ENCODE measurements at places on chromosomes 1 and 21.

DNA sequence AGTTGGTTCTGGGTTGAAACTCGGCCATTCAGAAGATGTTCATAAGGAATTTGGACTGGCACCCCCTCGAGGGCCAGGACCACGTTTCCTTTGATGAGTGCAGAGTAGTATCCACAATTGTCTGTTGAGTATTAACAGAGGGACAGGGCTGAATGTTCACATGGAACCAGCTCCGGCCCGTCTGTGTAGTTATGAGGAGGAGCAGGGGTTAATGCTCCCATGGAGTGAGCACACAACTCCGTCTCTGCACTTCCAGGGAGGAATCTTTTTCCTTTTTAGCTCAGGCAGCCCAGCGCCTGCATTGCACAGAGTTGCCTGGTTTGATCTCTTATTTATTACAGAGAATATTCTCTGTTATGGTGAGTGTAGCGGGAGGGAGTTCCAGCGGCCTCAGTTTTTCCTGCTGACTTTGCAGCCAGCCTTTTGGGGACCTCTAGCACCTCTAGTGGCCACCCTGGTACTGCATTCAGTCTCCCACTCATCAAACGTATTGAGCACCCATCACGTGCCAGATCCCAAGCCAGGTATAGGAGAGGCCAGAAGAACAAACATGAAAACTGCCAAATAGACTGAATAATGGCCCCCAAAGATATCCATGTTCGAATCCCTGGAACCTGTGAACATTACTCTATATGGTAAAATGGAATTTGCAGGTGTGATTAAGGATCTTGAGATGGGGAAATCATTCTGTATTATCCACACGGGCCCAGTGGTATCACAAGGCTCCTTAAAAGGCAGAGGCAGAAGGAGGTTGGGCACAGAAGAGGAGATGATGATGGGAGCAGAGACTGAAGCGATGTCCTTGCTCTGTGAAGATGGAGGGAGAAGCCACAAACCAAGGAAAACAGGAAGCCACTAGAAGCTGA is 167.7 kb upstream of the CSF3R start:
- DNase-seq: peak; percentile 76

GRCh38 chr21:26188422-26188821 is 17.9 kb upstream of the APP start:
- DNase-seq: no peak

- no peak for DNase-seq
Measured at GRCh38 chr1:177629526-177629925, 340.3 kb downstream of the SEC16B start.

DNA sequence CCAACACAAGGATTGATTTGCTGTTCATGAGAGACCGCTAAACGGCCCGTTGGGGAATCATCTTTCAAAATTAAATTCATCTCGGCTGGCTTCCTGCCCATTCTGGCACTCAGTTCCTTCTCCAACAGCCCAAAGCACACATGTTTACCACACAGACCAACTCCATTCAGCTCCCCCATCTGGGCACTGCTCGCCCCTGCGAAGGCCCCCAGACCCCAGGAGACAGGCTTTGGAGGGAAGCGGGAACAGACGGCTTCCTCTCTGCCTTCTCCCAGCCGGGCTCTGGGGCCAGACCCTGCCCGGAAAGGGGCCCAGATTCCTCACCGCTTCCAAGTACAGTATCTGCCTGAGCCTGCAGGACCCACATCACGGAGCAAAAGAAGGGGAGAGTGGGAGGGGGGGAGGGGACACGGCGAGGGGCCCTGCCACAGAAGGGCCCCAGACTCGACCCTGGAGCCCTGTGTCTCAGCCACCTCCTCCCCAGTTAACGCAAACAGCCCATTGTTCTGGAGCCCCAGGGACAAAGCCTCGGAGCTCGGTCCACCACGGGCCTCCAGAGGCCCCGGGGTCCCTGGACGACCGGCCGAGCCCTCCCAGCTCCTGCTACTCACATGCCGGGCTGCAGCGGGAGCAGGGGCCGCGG is 660 bp downstream of the MEGF6 start:
- DNase-seq: no peak

GRCh38 chr1:90925928-90926869 is 95.6 kb downstream of the ZNF644 start:
- DNase-seq: peak; percentile 37

DNA sequence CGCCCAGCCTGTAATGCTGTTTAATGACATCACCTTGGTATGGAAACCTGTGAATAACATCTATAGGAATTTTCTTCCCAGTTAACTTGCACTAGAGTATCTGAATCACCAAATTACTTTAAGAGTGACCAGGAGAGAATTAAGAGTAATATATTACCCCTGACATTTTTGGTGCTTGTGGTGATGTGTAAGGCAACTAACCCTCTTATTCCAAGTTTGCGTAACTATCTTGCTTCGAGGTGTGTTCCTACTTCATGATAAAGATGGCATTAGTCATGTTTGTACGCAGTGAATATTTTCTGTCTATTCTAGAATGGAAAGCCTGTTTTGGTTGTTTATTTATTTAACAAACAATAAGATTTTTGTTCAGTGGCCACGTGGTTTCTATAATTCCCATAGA is 131.3 kb downstream of the ZP4 start:
- DNase-seq: no peak

DNA sequence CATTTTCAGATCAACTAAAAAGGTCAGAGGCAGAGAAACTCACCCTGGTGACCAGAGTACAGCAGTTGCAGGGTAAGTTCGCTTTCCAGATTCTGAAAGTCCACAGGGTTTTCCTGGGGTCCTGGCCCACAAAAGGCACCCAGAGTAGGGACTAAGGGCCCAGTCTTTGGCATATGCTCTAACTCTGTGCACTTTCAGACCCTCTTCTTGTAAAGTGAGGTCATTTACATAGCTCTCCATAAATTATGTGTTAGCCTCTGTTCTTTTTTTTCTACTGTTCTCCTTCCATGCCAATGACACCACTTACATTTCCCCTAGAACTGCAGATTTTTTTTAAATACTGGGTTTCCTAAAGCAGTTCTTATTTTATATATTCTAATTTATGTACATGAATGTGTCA is 6.3 kb downstream of the C1orf74 start:
- DNase-seq: no peak

- DNase-seq: no peak
Measured at GRCh38 chr1:227891955-227892488, 55.7 kb downstream of the WNT9A start.

DNA sequence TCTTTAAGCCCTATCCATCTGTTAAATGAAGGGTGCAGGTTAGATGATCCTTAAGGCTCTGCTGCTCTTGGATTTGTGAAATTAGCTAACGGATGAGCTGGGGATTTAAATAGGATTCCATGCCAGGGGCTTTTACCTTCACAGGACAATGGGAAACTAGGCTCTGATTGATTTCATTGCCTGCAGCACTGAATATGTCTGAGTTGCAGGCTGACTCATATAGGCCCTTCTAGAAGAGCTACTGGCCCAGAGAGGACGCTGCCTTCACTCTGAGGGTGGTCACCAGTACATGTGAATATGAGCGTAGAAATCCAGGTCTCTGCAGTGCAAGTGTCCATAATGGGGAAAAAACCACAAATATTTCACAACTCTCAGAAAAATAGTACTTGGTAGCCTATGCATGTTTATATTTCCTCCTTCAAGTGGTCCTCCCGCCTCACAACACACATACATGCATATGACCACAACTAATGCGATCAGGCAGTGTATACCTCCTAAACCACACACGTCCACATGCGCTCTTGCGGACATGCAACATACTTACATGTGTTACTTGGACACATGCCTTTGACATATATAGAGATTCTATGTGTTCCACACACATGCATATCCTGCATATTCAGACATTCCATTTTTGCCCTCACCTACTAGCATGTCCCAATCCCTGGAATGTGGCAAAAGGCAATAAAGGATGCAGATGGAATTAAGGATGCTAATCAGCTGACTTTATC is 233.8 kb upstream of the JUN start:
- DNase-seq: no peak

DNA sequence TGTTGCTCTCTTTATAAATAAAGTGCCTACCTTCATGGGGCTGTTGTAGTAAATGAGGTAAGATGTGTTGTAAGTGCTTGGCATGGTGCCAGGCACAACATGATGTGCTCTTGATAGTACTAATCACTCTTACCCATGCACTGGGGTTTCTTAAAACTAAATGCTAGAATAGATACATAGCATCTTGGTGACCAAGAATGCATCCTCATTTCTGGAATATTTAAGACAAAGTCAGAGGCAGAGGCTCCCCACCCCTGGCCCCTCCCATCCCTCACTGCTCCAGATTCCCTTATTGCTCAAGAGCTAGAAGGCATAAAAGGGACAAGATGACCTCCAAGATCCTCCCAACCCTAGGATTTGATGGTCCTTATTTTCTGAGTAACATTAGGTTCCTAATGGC is 61.3 kb downstream of the GLUL start:
- DNase-seq: peak; percentile 59

GRCh38 chr1:64171797-64172281 is 31.6 kb upstream of the UBE2U start:
- DNase-seq: no peak

- no peak for DNase-seq
Measured at GRCh38 chr1:86500714-86501113, 32.0 kb downstream of the CLCA1 start.

- DNase-seq: no peak
Measured at GRCh38 chr1:54405898-54406293, 298 bp downstream of the SSBP3 start.

- DNase-seq: no peak
Measured at GRCh38 chr1:48683839-48684238, 92.9 kb downstream of the BEND5 start.

DNA sequence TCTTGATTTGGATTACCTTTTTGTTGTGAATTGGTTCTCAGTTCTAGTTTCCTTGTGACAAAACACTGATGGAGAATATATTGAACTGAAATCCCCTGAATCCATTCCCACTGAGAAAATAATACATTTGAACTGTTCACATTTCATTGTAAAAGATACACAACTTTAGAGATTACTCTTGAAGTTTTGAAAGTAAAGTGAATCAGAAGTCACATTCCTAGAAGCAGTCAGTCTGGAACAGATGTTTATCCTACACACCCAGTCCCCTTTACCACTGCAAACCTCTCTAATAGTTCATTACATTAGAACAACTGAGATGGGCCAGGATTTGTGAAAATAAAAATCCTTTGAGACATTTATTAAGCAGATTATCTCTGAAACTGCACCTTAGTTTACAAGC is 3.4 kb downstream of the RERE start:
- DNase-seq: no peak

DNA sequence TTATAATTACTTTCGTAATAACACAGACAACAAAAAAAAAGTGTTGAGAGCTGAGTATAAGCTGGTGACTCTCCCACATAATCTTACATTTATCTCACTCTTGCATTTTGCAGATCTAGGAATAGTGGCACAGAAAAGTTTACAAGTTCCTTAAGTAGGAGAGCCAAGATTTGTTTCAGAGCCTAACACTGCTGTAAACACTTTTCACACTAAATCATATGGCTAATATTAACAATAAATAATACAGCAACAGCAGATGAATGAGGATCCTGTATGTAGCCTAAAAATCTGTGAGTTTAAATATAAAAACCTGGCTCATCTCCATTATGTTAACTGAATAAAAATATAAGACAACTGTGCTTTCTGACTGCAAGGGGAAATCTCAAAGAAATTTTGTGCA is 846.5 kb upstream of the ADAMTS5 start:
- no peak for DNase-seq

GRCh38 chr1:71655604-71656003 is 574.8 kb upstream of the ZRANB2 start:
- no peak for DNase-seq

DNA sequence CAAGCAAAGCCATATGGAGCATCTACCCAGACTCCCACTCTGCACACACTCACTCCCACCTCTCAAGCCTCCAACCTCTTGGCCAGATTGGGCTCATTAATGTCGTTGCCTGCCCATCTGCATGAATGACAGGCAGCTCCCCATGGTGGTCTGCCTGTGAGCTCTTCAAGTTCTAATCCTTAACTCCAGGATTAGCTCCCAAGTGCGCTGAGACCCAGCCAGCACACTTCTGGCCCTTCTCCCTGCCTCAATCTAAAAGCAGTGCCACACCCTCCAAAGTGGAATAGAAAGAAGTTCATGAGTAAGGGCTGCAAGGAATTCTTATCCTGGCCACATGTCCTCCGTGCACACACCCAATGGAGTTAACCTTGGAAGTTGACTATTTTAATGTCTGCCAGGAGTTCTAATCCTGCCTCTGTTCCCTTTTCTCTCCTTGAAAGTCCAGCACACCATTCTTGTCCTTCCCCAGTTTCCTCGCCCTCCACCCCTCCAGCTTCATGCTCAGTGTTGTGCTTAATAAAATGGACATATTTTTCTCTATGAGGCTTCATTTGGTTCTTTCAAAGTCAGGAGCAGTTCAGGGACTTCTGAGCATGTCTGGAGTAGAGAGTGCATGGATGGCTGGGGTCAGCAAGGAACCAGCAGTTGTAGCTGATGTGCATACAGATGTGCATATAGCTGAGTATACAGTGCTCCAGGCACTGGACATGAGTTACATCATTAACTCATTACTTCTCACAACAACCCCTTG is 30.1 kb downstream of the CAMK1G start:
- peak; percentile 49 for DNase-seq

GRCh38 chr1:36776256-36776655 is 258.1 kb downstream of the GRIK3 start:
- no peak for DNase-seq

DNA sequence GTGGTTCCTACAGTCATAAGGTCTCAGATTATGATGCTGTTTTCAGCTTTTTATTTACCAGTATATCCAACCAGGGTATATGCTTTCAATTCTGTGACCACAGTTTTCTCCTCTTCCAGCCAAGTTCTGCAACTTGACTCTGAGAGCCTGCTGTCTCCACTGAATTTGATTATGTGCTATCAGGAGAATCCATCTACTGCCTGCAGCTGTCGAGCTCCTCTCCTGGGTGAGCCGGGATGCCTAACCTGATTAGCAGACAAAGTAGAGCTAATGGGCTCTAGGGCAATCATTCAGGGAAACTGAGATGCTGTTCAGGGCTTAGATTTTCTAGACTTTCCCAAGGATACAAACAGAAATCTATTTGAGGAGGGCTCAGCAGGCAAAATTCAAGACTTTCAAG is 271.5 kb upstream of the BEND5 start:
- DNase-seq: no peak

GRCh38 chr1:22041505-22041904 is 11.0 kb upstream of the CDC42 start:
- no peak for DNase-seq

- peak; percentile 60 for DNase-seq
Measured at GRCh38 chr1:207051191-207051943, at the start of gene YOD1. TSS of gene YOD1 (minus strand) at chr1:207051208. CDS start at chr1:207051030, 178 bp downstream.
